ENCODE measurements at places on chromosomes 13 and 19. TPM values are rescaled to one million over a fixed set of nuclear protein-coding genes. Genes with fewer than 3 reads are reported as not detected.

Gene DCT
- 0.05 TPM for total RNA-seq

Gene OR7A17
- total RNA-seq = not detected

Gene TPTE2
- not detected for total RNA-seq

Gene ZNF763
- 0.51 TPM for total RNA-seq

Gene TUBB4A
- total RNA-seq = 2.8 TPM

Gene COL5A3
- total RNA-seq = 0.63 TPM

Gene STOML3
- not detected for total RNA-seq

Gene DLL3
- 2.2 TPM for total RNA-seq

Gene URI1
- total RNA-seq = 64.3 TPM

Gene NCR1
- not detected for total RNA-seq

Gene CYP4F22
- 0.12 TPM for total RNA-seq

Gene FDX2
- total RNA-seq = 24.9 TPM

Gene TSHZ3
- 1.6 TPM for total RNA-seq

Gene GNG8
- total RNA-seq = 14.1 TPM

DNA sequence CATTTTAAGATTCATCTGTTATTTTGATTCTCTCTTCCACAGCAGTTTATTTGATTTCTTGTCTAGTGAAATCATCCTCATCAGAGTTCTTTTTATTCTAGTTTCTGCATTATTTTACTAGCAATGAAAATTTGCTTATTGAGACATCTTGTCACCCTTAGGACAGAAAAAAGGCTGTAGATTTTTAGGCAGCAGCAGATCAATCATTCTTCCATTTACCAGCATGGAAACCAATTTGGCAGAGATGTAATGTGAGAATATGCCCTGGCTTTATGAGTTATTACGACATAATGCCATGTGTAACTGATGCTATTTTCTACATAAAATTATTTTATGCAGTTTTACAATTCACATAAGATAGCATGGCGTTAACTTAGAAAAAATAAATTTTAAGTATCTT is 688.6 kb upstream of the SLC10A2 start:
- DNase-seq = no peak

DNA sequence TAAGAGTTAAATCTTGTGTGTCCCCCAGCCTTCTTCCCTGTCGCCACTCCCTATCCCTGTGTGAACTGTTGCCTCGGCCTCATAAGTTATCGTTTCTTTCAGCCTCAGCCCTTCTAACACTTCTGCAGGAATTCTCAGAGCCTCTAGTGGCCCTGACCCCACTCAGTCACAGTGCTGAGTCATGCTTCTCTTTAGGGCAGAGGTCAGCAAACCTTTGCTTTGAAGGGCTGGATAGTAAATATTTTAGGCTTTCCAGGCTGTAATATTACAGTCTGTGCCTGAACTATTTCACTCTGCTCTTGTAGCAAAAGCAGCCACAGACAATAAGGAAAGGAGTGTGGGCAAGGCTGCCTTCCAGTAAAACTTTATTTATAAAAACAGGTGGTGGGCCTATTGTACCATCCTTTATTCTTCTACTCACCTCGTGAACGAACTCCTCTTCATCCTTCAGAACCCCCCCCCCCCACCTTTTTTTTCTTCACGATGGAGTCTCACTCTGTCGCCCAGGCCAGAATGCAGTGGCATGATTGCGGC is 22.1 kb downstream of the MYO9B start:
- DNase-seq = no peak

DNA sequence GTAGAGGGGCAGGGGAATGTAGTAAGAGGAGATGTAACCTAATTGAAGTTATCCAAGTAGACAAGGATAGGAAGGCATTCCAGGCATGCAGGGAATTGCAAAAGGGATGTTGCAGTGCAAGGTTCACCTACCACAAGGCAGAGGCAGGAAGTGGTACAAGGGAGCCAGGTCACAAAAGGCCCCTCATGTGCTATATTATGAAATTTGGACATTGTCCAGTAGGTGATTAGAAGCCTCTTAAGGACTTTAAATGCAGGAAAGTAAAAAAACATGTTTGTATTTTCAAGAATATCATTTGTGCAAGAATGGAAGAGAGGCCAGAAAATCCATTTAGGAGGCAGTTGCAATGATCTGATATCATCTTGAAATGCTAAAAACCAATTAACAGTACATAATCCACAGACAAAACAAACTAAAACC is 111.4 kb downstream of the FRY start:
- peak; percentile 41 for DNase-seq

DNA sequence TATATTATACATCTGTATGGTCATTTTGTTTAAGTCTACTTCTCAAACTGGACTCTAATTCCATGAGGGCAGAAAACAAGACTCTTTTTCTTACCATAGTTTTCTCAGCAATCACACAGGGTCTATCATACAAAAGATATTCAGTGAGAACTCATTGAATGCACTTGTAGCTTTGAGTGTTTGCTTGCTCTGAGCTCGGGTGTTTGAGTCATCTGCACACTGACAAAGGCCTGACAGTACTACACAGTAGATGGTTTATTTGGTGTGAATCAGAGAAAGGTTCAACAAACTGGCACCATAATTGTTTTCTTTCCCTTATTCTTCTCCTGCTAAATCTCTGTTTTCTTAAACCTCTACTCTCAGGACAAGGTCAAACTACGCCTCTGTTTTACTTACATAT is 586.4 kb downstream of the LMO7 start:
- no peak for DNase-seq

GRCh38 chr13:28753208-28753892 is 34.6 kb upstream of the SLC46A3 start:
- DNase-seq = no peak

DNA sequence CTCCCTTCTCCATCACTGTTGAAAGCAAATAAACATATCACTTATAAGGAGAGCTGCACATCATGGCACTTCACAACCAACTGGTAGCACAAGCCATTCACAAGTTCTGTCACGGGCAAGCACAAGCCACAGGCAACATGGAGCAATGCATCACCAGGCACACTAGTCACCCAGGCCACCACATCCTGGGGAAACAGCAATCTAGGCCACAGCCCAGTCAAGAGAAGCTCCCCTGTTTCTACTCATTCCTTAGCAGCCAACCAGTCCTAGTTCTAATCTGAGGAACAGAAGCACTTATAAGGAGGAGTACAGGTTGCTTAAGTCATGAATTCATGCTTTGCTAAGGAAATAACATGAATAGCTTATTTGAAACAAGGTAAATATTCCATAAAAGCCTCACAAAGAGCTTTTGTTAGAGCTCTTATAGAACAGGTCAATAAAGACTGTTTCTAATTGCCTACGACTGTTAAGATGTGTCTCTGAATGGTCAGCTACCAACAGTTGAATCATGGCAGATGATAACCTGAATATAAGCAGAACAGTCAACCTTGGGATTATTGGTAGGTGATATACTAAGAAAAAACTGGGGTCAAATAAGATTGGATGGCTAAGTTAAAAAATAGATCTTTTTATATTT is 169.0 kb downstream of the TBC1D4 start:
- peak; percentile 83 for DNase-seq

DNA sequence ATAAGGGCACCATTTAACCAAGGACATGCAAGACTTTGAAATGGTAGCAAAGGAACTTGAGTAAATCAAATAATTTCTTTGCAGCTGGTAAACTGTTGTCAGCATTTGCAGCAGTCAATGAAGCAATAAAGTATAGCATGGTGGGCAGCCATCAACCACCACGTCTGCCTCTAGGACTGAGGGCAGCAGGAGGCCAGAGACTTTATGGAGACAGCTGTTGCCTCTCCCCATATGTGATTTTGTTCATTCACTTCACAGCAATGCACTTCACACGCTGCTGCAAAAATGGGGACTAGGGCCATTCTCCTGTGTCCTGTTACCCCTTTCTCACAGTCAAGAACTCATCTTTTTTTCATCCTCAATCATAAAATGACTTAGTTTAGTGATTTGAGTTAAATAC is 51.3 kb upstream of the PCDH9 start:
- no peak for DNase-seq

DNA sequence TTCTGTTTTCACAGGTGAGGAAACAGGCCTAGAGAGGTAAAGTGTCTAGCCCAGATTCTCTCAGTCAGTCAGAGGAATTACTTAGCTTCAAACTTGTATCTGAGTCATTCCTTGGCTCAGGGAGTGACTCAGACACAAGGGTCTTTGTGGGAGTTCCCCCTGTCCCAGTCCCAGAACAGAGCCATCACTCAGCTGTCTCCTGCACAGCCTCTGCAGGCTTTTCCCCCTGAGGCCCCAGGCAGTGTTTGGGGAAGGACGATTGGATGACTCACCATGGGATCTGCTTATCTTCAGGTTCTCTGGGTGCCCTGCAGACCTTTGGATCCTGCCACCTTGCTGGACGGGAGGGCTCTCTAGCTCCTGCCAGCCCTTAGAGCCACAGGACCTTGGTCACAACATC is 13.2 kb downstream of the ZNF793 start:
- DNase-seq = no peak

- peak; percentile 56 for DNase-seq
Measured at GRCh38 chr19:10712754-10713153, 5.1 kb upstream of the DNM2 start.

DNA sequence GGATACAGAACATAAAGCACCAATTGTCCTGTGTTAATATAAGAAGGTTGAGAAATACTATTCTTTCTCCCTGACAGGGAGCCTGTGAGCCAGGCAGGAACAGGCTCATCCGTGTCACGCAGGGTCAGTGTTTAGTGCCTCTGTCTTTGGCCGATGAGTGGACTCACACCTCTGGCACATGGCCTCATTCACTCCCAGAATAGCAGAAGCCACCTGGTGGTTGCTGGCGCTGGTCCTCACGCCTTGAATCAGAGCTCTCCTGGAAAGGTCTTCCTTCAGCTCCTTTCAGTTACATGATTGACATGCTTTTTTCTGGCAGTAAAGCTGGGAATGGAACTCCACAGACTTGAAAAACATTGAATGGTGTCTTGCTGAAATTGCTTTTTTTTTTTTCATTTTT is 28.1 kb upstream of the SIAH3 start:
- DNase-seq = no peak

GRCh38 chr19:39507715-39508364 is 7.1 kb upstream of the SELENOV start:
- DNase-seq = no peak

GRCh38 chr13:59651479-59651878 is 512.2 kb downstream of the DIAPH3 start:
- DNase-seq = no peak

- DNase-seq = no peak
Measured at GRCh38 chr13:47289567-47289966, 392.7 kb upstream of the HTR2A start.

- DNase-seq = peak; percentile 95
Measured at GRCh38 chr19:1266916-1267476, 2.1 kb upstream of the CIRBP start.

DNA sequence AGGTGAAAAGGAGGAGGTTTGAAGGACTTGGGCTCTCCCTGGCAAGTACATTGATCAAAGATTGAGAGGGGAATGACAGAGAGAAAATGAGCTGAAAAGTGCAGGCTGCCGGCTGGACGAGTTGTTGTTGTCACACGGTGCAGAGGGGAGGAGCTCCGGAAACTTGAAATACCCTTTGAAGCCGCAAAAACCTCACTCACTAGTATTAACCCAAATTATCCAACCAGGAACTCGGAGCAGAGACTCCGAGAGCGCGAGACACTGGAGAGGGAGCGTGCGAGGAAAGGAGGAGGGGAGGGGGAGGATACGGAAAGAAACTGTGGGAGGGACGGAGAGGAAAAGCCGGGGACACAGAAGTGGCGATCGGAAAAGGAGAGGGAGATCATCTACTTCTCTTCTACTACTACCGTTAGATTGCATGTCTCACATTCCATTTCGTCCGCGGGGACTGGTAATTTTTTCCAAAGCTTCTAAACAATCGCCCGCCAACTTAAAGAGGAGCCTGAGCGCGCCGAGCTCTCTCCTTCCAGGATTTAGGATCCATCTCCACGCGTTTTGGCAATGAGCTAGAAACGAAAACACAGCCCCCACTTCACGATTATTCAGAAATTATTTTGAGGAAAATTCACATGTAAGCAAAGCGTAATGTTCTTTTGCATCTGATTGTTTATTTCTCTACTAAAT is at the start of gene DACH1:
DACH1 (minus strand) TSS at position 74 of the 684 bp plus-strand sequence.
- DNase-seq = peak; percentile 73

DNA sequence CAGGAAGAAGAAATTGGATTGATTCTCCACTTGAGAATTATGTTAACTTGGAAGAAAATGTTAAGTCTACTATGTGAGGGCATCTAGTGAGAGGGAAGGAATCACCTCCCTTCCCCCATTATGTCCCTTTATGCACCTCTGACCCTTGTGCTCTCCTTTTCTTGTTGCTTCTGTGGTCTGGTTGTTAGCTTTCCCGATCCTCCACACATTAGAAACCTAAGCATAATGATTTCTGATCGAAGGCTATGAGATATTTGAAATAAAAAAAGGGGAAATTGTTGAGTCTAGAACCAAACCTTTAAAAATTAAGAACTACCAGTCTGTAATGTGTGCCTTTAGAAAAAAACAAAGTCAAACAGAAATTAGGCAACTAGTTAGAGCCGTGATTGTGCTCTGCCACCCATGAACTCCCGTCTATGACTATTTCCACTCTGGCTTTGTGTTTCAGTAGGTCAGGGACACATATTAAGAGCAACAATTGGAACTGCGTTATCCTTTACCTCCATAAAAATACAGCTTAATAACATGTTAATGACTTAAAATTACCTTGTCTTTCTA is 463 bp upstream of the GPC6 start:
- DNase-seq = no peak

DNA sequence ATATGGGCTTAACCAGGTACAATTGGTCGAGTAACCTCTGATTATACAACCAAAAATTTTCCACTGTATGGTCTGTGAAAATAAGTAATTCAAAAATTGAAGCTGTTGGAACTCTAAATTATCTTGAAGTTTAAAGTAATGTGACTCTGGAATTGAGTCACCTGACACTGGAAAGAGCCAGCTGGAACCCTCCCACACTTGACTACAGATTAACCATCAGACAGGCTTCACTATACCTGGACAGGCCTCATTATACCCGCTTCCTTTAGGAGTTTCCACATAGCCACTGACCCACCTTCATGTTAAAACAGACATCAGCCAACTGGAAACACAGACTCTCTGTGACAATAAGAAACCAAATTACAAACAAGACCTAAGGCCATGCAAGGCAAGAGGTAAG is 1.3 kb downstream of the ZNF433 start:
- DNase-seq = no peak

DNA sequence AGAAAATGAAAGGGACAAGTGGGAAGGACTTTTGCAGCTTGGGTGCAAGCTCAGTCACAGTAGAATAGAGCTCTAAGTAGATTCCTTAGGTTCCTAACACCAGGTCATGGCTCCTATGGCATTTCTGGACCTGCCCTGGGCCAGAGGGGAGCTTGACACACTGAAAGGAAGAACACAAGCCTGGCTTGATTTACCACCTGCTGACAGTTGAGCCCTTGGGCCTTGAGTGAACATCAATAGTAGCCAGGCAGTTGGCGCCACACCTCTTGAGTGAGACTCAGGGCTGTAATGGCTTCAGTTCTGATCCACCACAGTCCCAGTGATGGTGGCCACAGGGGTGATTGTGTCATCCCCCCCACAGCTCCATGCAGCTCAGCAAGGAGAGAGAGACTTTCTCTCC is 221.9 kb upstream of the PCDH17 start:
- DNase-seq = no peak

DNA sequence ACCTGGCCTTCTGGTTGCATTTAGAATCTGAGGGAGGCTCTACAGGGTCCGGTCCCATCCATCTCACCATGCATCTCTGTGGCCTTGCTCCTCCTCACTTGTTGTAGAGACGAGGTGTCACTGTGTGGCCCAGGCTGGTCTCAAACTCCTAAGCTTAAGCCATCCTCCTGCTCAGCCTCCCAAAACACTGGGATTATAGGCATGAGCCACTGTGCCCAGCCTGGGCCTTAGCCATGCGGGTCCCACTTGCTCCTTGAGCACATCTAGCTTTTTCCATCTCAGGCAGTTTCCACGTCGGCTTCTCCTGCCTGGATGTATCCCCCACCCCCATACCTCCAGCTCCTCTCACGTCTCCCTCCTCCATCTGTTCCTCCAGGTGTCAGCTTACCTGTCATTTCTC is 9.8 kb downstream of the ELSPBP1 start:
- no peak for DNase-seq

All from activated CD4-positive, alpha-beta T cell treated with anti-CD3 and anti-CD28 coated beads, Interleukin-2, amount 10 ng/mL, durations not matched to agents 24 days and 14 days (primary cell).